ENCODE measurements at places on chromosomes 7 and 10. TPM values are rescaled to one million over a fixed set of nuclear protein-coding genes. Genes with fewer than 3 reads are reported as not detected.

Gene CNOT4
- total RNA-seq, result 19.2 TPM

Gene LRRC17
- 4.5 TPM for total RNA-seq

Gene AMZ1
- not detected for total RNA-seq

Gene ING3
- 24.8 TPM for total RNA-seq

Gene PIP
- not detected for total RNA-seq

Gene ASL
- total RNA-seq, result 15.5 TPM

Gene KCP
- 2.3 TPM for total RNA-seq

Gene DENND2A
- 6.8 TPM for total RNA-seq

Gene CCDC136
- total RNA-seq, result 3.4 TPM

Gene VPS50
- 33.8 TPM for total RNA-seq

Gene DKK1
- total RNA-seq, result 40.4 TPM

Gene PLEKHA8
- total RNA-seq, result 13.9 TPM

Gene STEAP1B
- 1.4 TPM for total RNA-seq

Gene RAPGEF5
- total RNA-seq, result 76.7 TPM

Gene KRIT1
- 66.9 TPM for total RNA-seq
